ENCODE measurements at places on chromosomes 4 and X.
A peak's percentile ranks its signal among the peaks of the same experiment; 100 is the strongest.

DNA sequence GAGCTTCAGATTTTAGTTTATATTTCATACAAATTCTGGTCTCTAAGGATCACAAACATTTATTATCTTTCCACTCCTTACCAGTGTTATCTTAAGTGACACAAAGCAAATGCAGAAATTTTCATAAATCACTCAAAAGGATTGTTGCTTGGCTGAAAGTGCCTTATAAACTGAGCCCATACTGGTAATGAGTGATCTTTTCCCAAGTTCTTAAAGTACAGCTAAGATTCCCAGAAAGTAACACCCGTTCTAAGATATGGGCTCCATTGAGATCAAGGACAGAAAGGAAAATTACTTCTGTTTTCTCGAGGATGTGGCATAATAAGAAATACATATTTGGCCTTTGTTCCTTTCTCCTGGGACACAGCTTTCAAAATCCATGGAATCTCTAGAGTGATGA is 313.7 kb downstream of the ARHGAP24 start:
- no peak for DNase-seq

DNA sequence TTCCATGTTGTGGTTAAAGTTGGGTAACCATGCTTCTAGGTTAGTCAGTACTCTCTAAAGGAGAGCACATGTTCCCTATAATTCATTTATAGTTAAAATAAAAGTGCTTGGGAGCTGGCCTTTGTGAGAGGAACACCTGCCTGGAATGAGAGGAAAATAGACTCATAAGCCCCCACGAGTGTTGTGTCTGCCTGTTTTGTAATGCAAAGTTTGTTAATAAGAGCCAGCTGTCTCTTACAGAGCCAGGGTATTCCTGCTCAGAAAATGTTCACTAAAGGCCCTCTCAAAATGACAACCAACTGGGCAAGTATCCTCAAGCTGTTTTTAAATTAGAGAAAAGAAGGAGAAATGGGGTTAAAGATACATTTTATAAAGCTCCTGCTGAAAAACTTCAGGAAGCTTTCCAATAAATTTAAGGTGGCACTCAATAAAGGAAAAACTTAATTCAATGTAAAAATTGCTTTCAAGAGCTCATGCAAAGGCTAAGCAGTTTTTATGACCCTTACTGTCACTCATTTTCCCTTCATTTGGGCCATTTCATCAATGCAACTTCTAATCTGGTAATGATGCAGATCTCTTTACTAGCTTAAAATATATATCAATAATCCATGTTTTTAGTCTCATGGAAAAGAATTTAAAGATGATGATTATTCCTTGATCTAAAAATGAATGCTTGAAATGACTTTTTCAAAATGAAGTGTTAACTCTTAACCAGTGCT is 793.6 kb downstream of the STPG2 start:
- DNase-seq, result no peak

GRCh38 chrX:121254336-121254735 is 206.9 kb downstream of the GLUD2 start:
- no peak for DNase-seq

- DNase-seq, result no peak
Measured at GRCh38 chr4:160835789-160836188, 1328.0 kb downstream of the FSTL5 start.

DNA sequence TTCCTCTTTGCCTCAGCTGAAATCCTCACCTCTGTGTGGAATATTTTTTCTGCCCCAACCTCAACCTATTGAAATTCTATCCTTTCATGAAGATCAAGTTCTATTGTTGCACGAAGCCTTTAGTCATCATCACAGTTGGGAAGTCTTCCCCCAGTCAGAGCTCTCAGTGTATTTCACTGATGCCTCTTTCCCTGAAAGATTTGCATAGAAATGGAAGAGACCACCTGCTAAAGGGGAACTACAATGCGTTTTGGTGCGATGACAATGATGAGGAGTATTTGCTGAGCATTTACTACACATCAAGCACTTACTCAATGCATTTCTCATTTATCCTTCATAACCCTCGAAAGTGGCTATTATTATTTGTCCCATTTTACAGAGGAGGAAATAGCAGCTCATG is 151.2 kb upstream of the KLF3 start:
- DNase-seq, result no peak

GRCh38 chrX:11757397-11757718 is 679 bp upstream of the MSL3 start:
- no peak for DNase-seq

DNA sequence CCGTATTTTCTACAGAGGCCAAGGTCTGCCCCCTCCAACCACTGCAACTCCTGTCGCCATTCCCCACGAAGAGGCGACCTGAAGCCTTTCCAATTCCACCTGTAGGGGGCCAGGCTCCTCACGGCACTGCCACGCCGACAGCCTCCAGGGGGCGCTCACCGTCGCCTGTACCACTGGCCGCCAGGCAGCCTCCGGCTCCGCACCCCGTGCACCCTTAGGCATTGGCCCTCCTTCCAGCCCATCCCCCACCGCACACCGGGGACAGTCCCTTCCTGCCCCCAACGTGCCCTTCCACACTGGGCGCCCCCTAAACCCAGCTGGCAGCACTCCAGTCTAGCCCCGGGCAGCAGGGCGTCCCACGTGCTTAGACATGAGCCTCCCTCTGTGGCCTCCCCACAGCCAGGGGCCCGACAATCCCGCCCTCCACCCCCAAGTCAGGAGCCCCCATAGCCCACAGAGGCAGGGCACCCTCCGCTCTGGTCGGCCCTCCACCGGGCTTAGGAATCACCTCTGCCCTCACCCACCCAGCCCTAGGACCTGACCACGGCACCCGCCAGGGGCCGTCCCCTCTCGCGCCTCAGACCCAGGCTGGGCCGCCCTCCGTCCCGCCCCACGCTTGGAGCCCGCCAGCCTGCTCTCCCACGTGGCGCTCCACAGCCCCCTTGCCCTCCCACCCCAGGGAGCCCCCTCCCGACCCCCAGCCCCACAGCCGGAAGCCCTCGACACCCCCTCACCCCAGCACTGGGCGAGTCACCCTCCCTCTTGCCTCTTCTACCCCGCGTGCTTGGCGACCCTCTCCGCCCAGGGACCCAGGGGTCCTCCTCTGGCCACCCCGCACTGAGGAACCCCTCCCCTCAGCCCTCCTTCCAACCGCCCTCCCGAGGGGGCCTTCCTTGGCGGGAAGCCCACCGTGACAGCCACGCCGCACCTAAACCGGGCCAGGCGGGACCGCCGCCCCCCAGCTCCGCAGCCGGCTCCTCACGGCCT is 711 bp downstream of the PNMA6E start:
- DNase-seq, result no peak

- no peak for DNase-seq
Measured at GRCh38 chr4:92847026-92847425, 543.3 kb downstream of the GRID2 start.

GRCh38 chr4:98747393-98748091 is 89.1 kb upstream of the TSPAN5 start:
- DNase-seq, result no peak

GRCh38 chrX:119757646-119757978 is 776 bp upstream of the SOWAHD start:
- DNase-seq, result no peak

- no peak for DNase-seq
Measured at GRCh38 chr4:189787216-189788031, 153.2 kb upstream of the FRG1 start.

DNA sequence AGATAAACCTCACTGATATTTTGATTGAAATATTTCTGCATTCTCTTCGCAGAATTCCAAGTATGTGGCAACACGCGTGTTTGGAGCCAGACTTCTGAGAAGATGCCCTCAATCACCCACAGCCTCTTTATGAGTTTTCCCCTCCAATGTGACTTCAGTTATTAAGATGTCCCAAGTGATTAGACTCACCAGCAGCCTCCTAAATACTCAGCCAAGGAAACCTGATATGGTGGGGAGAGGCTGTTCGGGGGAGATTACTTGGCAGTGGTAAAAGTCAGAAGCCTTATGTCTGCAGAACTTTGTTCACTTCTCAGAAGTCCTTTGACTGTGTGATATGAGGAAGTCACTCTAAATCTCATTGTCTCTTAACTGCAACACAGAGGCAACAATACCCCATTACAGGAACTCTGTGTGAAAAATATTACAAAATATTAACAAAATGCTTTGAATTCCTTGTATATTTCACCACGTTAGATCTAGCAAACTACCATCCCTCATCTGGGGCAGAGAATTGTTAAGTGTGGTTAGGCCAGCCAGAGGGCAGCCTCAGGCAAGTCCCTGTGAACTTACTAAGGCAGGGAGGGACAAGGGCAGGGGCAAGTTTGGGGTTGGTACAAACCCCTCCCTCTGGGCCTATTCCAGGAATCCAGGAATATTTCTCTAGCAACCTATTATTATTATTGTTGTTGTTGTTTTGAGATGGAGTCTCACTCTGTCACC is 151.4 kb upstream of the USP9X start:
- DNase-seq, result peak; percentile 70

DNA sequence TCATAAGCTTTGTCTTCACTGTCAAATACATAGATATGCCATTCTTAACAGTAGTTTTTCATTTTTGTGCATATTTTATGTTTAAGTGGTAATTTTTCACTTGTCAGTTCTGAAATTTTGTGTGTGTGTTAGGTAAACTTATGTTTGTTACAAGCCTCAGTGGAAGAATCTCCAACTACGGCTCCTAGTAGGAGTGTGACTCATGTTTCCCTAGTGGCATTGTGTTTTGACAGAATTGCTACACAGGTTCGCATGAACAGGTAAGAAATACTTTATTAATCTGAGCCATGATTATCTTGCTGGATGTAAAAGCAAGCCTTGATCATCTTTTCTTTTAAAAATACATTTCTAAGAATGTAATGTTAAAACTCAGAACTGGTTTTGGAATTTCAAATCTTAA is 94.4 kb downstream of the BLTP1 start:
- no peak for DNase-seq

DNA sequence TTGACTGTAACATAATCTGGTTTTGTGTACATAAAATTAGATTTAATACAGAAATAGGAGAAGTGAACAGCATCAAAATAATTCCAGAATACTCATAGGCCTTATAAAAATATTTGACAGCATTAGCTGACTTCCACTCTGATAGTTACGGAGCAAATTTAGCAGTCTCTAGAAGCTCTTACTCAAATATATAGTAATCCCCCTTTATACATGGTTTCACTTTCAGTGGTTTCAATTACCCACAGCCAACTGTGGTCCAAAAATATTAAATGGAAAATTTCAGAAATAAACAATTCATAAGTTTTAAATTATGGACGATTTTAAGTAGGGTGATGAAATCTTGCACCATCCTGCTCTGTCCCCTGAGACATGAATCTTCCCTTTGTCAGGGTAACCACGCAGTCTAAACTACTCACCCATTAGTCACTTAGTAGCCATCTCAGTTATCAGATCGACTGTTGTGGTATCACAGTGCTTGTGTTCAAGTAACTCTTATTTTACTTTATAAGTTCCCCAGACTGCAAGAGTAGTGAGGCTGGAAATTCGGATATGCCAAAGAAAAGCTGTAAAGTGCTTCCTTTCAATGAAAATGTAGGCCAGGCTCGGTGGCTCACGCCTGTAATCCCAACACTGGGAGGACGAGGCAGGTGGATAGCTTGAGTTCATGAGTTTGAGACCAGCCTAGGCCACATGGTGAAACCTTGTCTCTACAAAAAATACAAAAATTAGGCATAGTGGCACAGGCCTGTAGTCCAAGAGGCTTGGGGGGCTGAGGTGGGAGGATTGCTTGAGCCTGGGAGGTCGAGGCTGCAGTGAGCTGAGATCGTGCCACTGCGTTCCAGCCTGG is 17.2 kb upstream of the RTL9 start:
- no peak for DNase-seq

DNA sequence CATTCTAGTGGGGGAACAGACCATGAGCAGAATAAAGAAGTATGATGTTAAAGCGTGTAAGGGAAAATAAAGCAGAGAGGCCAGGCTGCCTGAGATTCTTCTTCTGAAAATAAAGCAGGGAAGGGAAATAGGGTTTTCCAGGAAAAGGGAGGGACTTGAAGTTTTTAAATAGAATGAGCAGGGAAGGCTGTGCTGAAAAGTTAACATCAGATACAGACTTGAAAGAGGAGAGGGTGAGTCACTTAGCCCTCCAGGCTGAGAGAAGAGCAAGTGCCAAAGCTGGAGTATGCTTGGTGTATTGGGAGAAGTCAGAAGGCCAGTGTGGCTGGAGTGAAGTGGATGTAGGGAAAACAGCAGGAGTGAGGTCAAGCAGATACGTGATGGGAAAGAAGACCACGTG is 10.0 kb upstream of the PLK4 start:
- DNase-seq, result no peak

DNA sequence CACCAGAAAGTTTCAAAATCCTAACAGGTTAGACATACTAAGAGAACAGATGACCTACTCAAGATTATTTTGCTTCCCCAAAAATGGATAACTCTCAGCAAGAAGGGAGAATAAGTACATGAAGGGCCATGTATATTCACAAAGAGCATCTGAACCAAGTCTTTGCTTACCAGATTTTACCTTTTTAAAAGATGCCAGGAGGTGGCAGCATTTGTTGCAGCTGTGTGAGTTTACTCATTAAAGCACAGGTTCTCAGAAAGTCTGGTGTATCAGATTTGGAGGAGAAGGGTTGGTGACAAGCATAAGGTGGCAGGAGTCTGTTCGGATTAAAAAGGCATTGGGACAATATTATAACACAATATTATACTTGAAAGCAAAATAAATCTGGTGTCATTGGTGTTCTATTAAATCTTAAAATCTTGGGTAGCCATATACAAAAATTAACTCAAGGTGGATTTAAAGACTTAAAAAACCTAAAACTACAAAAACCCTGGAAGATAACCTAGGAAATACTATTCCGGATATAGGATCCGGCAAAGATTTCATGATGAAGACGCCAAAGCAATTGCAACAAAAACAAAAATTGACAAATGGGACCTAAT is 51.3 kb upstream of the NFKB1 start:
- DNase-seq, result peak; percentile 44

DNA sequence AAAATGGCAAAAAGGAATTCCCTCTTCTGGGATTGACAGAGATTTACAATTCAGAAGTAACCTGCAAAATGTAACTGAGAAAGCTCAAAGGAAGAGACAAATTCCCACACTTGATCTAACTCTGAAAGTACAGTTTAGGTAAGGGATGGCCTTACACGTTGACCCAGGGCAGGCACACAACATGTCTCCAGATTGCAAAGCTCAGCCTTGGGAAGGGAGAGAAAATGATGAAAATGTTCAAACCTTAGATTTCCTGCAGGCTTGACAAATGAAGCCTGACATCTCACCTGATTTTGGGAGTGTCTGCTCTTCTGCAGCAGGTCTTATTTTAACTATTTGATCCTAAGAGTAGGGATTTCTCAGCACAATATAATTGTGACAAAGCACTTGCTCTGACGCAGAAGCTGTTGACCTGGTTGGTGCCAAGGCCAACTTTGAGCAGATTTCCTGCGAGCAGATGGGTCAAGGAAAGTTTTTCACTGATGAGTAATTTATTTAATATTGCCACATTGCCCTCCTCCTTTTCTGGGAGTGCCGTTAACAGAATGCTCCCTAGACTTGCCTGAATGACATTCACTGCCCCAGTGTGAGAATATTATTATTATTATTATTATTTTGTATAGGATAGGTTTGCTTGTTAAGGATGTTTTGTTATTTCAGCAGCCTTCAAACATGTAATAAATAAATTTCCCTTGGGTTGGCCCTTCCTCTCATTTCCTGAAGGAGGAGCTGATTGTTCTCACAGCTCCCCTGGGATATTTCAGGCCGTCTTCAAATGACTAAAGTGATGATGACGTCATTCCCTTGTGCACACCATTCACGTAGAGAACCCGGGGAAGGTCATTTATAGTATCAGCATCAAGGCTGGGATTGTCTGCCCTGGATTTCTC is 157.1 kb downstream of the VEGFC start:
- no peak for DNase-seq

GRCh38 chrX:16476692-16477091 is 173.3 kb upstream of the S100G start:
- no peak for DNase-seq

Data from left hindlimb (tissue), 1 donor.